Kidney (tissue), 22 donors: ENCODE measurements at places on chromosomes 5 and 9. TPM values are rescaled to one million over a fixed set of nuclear protein-coding genes. Genes with fewer than 3 reads are reported as not detected.

DNA sequence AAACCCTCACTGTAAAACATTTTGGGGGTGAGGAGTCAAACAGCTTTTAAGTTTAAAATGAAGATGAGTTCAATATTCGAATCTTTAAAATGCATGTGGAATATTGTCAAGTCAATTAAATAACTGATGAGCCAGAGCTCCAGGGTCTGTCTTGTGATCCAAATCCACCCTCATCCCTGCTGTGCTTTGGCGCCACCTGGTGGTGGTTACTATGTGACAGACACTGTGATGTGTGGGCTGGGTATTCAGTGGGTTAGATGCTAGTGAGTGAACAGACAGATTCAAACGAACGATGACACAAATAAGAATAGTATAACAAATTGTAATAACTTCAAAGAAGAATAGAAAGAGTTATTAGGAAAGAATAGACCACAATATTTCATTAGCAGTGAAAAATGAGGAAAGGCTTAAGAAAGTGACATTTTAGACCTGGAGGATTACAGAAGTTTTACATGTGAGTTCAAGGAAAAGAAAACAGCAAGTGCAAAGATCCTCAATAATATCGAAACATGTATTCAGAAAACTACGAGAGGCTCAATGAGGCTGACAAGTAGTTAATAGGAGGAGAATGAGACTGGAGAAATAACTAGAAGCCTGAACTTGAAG, 51.4 kb upstream of the CHSY3 start:
- H3K27me3 ChIP-seq, result no peaks in the 10 kb centered on the region
- H3K4me1 ChIP-seq, result no peaks in the 10 kb centered on the region
- H3K4me3 ChIP-seq, result no peak overlapping the region
- H3K27ac ChIP-seq, result no peak overlapping the region

GRCh38 chr5:11646141-11646540, 258.1 kb downstream of the CTNND2 start:
- H3K27me3 ChIP-seq, result no peaks in the 10 kb centered on the region
- H3K4me1 ChIP-seq, result no peaks in the 10 kb centered on the region
- no peak overlapping the region for H3K27ac ChIP-seq
- H3K4me3 ChIP-seq, result no peak overlapping the region
- peak; percentile 1 for DNase-seq

DNA sequence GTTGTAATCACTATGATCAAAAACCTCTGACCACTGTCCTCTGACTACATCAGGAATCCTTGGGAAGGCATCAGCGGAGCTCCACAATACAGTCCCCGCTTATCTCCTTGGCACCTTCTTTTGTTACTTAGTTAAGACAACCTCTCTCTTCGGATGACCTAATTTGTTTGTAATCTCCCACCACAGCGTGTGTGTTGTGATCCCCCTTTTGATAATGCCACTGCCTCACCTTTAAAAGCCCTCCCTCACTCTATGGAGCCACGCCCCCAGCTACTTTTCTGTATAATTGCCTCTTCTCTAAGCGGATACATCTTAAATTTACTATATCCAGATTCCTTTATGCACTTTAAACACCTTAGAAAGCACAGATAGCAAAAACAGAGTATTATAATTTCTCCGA, 35.9 kb downstream of the OR2Y1 start:
- no peaks in the 10 kb centered on the region for H3K27me3 ChIP-seq
- no peak overlapping the region for H3K4me3 ChIP-seq
- H3K36me3 ChIP-seq, result no peaks in the 10 kb centered on the region

DNA sequence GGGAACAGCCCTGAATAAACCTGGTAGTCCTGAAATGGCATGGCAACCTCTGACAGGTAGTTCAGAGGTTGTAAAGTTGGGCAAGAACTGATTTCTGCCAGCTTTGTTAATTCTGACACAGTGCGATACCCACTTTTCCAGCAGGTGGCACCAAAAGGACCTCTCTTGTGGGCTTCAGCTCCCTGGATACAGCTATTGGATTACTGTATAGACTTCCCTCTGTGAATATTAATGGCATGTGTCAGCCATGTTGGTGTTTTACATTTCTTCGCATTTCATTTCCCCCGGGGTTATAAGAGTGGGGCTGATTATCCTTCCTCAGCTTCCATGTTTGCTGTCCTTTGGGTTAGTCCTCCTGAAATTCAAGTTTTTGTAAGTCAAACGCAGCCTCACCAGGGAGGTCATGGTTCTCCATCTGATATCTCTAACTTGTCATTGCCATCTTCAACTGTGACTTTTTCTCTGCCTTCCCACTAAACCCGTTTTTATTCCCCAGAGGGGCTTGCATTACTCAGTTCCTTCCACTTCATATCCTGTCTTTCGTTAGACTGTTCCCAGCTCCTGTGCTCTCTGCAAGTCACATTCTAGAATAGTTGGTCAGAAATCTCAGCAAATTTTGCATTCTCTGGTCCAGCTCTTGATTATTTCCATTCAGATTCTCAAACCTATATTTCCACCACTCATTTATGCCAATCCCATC, 135.6 kb downstream of the LIFR start:
- no peak overlapping the region for H3K4me3 ChIP-seq
- no peak overlapping the region for H3K27ac ChIP-seq
- H3K36me3 ChIP-seq, result no peaks in the 10 kb centered on the region
- H3K27me3 ChIP-seq, result no peaks in the 10 kb centered on the region
- no peaks in the 10 kb centered on the region for H3K4me1 ChIP-seq

DNA sequence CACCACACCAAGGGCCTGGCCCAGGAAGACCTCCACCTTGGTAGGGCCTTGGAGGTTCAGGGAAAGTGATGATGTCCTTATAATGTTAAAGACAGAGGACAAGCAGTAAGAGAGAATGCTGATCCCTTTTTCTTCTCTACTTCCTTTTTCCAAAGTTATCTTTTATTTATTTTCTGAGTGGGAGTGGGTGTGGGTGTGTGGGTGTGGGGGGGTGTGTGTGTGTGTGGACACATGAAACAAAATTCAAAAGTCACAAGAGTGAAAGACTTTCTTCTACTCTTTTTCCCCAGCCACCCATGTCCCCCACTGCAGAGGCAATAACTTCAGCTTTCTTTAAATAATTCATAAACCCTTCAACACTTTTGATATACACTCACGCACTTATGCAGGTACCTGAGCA, 70.8 kb downstream of the ROR2 start:
- H3K4me1 ChIP-seq, result no peaks in the 10 kb centered on the region
- H3K36me3 ChIP-seq, result no peaks in the 10 kb centered on the region
- H3K4me3 ChIP-seq, result no peak overlapping the region
- DNase-seq, result no peak
- no peak overlapping the region for H3K27ac ChIP-seq
- no peaks in the 10 kb centered on the region for H3K27me3 ChIP-seq

DNA sequence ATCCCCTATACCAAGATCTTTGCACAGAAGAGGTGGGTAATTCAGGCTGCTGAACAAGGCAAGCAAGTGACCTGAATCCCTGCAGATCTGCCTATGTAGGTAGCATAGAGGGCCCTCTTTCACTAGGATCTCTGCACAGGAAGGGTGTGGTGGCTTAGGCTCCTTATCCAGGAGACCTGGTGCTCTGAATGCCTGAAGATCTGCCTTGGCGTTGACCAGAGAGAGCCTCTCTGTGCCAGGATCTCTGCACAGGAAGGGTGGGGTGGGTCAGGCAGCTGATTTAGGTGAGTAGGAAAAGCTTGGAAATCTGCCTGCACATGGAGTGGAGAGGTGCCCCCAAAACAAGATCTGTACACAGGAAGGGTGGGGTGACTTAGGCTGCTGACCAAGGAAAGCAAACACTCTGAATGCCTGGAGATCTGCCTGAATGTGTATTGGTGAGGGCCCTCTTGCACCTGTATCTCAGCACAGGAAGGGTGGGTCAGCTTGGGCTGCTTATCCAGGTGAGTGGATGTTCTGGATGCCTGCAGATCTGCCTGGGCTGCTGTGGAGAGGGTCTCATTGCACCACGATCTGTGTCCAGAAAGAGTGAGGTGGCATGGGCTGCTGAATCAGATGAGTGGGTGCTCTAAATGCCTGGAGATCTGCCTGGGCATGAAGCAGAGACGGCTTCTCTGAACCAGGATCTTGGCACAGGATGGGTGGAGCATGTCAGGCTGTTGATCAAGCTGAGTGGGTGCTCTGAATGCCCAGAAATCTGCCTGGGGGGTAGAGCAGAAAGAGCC, 365.9 kb downstream of the DMAC1 start:
- H3K4me3 ChIP-seq, result no peak overlapping the region
- DNase-seq, result no peak
- no peak overlapping the region for H3K27ac ChIP-seq
- H3K36me3 ChIP-seq, result no peaks in the 10 kb centered on the region
- H3K4me1 ChIP-seq, result no peaks in the 10 kb centered on the region

GRCh38 chr9:70535546-70536323, 121.3 kb upstream of the KLF9 start:
- no peaks in the 10 kb centered on the region for H3K27me3 ChIP-seq
- no peaks in the 10 kb centered on the region for H3K36me3 ChIP-seq
- DNase-seq, result no peak
- H3K4me1 ChIP-seq, result no peaks in the 10 kb centered on the region

DNA sequence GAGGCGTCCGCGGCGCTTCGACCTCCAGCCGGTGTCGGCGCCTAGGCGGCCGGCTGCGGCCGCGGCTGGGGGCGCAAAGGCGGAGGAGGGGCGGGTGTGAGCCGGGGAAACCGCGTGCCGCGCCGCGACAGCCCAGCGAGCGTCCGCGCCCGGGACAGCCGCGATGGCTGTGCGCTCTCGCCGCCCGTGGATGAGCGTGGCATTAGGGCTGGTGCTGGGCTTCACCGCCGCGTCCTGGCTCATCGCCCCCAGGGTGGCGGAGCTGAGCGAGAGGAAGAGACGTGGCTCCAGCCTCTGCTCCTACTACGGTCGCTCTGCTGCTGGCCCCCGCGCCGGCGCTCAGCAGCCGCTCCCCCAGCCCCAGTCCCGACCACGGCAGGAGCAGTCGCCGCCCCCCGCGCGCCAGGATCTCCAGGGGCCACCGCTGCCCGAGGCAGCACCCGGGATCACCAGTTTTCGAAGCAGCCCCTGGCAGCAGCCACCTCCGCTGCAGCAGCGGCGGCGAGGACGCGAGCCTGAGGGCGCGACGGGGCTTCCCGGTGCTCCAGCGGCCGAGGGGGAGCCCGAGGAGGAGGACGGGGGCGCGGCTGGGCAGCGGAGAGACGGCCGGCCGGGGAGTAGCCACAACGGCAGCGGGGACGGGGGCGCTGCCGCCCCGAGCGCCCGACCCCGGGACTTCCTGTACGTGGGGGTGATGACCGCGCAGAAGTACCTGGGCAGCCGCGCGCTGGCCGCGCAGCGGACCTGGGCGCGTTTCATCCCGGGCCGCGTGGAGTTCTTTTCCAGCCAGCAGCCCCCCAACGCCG, 605 bp downstream of the CHSY3 start:
- H3K27me3 ChIP-seq, result no peaks in the 10 kb centered on the region
- H3K4me1 ChIP-seq, result peaks cover 9% of the 10 kb centered on the region
- H3K27ac ChIP-seq, result no peak overlapping the region

- H3K4me3 ChIP-seq, result no peak overlapping the region
- no peaks in the 10 kb centered on the region for H3K27me3 ChIP-seq
- H3K27ac ChIP-seq, result no peak overlapping the region
- DNase-seq, result no peak
- H3K4me1 ChIP-seq, result no peaks in the 10 kb centered on the region
Measured at GRCh38 chr5:86979811-86980411, 287.8 kb upstream of the RASA1 start.

- no peaks in the 10 kb centered on the region for H3K36me3 ChIP-seq
- DNase-seq, result no peak
- H3K27me3 ChIP-seq, result no peaks in the 10 kb centered on the region
- no peak overlapping the region for H3K27ac ChIP-seq
- H3K4me1 ChIP-seq, result no peaks in the 10 kb centered on the region
Measured at GRCh38 chr5:89934069-89934468, 475.5 kb downstream of the CETN3 start.

DNA sequence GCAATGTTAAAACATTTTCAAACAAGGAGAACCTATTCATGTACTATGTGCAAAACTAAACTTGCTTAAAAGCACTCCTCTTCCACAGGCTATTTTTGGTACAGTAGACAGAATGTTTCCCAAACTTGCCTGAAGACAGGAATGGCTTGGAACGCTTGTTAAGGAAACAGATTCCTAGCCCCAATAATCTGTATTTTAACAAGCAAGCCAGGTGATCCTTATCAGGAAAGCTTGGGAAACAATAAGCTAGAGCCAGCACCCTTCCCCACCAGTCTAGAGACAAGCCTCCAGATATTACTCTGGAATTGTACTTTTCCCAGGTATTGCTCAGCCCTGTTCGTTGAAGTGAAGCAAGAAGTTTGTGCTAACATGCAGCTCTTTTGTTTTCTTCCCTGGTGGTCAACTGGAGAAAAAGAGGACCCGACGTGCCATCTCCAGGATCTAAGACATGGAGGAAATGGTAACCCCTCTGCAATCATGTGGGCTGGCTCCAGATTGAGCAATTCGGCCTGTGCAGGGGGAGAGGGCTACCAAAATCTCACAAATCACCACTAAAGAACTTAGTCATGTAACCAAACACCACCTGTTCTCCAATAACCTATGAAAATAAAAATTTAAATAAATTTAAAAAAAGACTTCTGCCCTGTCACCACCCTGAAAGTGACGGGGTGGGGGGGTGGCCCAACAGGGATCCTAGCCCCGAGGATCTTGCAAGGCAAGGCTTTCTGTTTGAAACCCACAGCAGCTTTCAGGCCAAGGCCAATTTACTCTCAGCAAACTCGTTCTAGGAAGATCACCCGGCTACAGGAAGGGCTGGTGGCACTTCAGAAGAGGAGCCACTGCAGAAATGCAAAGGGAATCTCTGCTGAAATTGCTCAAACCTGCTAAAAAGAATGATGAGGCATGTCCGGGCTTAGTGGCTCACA, 48.6 kb downstream of the SHB start:
- peaks cover 9% of the 10 kb centered on the region for H3K4me1 ChIP-seq
- peaks cover under 1% of the 10 kb centered on the region for H3K36me3 ChIP-seq
- H3K27ac ChIP-seq, result no peak overlapping the region
- no peak for DNase-seq
- no peaks in the 10 kb centered on the region for H3K27me3 ChIP-seq

DNA sequence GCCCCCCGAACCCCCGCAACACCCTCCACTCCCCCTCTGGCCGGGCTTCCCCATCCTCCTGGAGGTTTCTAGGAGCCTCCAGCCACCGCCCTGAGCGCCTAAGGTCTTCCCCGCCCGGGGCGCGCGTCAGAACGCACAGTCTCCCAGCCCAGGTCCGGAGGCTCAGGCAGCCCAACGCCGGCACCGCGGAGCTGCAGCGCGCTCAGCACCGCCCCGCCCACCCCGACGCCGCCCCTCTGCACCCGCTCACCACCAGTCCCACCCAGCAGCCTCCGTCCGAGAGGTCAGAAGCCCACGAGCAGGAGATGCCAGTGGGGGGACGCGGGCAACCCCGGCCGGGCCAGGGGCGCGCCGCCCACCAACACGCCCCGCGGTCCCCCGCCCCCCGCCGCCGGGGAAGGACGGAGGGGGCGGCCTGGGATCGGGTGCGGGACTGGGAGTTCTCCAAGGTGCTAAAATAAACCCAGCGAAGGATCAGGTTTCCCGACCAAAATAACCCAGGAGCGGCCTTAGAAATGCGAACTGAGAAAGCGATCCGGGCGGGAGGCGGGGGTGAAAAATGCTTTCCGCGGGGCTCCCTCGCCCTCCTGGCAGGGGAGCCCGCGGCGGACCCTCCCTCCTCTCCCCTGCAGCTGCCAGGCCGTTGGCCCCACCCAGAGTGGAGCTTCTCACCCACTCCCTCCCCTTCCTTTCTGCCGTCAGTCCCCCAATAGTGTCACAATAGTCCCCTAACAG, 6.5 kb upstream of the FAM78A start:
- no peaks in the 10 kb centered on the region for H3K36me3 ChIP-seq
- DNase-seq, result peak; percentile 81
- no peak overlapping the region for H3K27ac ChIP-seq

- peak overlapping the region; percentile 78 for H3K27ac ChIP-seq
- peak overlapping the region; percentile 75 for H3K4me3 ChIP-seq
- H3K4me1 ChIP-seq, result peaks cover 30% of the 10 kb centered on the region
- DNase-seq, result peak; percentile 81
- no peaks in the 10 kb centered on the region for H3K27me3 ChIP-seq
Measured at GRCh38 chr5:172834415-172835289, 601 bp downstream of the ERGIC1 start.

HSPA5 gene
- total RNA-seq, result 358 TPM

TMOD1 gene
- total RNA-seq, result 14.9 TPM

SEMA5A gene
- 23.3 TPM for total RNA-seq
